Stimulated activated CD4-positive, alpha-beta T cell treated with anti-CD3 and anti-CD28 coated beads, Interleukin-1b, Interleukin-23, amount 100 ng/mL, for 4 hours (primary cell): ENCODE measurements at places on chromosomes 3 and 15.

DNA sequence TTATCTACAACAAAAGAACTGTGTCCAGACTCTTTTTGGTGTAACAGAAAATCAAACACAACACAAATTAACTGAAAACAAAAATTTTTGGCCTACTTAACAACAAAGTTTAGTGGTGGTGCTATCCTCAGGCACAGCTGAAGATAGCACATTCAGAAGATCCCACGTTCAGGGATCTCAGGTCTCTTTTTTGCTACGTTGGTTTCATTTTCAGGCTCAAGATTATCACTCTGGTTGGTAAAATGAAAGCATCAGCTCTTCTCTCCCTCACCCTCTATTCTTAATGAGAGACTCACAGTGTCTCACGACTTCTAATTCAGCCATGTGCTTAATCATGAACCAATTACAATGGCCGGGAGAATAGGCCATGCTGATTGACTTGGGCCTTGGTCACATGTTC is 146.9 kb upstream of the PTPRG start:
- DNase-seq = no peak

GRCh38 chr3:13132731-13133410 is 59.6 kb upstream of the IQSEC1 start:
- no peak for DNase-seq

DNA sequence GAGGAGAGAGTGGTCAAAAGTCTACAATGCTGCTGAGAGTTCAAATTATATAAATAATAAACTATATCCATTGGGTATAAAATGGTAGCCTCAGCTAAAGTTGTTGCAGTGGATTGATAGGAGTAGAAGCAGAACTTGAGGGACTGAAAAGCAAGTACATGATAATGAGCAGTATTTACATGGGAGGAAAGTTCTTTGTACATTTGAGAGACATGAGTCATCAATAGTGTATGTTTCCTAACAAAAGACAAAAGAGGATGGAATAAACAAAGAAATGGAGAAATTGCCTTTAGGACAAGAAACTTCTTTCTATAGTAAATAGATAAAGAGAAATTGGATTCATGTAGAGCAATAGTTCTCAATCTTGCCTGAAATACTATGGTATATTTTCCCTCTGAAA is 110.0 kb upstream of the PLSCR5 start:
- no peak for DNase-seq

- no peak for DNase-seq
Measured at GRCh38 chr3:128313935-128314334, 152.8 kb downstream of the DNAJB8 start.

GRCh38 chr15:35071106-35071505 is 14.0 kb downstream of the NANOGP8 start:
- DNase-seq = no peak

GRCh38 chr15:93217343-93217742 is 128.3 kb upstream of the RGMA start:
- no peak for DNase-seq

GRCh38 chr3:62818347-62818746 is 56.9 kb downstream of the CADPS start:
- no peak for DNase-seq

- DNase-seq = no peak
Measured at GRCh38 chr3:188394623-188395022, 240.7 kb downstream of the LPP start.

GRCh38 chr3:15300323-15301078 is 31.9 kb downstream of the SH3BP5 start:
- DNase-seq = no peak

GRCh38 chr3:113165841-113166240 is 45.5 kb upstream of the BOC start:
- DNase-seq = no peak

DNA sequence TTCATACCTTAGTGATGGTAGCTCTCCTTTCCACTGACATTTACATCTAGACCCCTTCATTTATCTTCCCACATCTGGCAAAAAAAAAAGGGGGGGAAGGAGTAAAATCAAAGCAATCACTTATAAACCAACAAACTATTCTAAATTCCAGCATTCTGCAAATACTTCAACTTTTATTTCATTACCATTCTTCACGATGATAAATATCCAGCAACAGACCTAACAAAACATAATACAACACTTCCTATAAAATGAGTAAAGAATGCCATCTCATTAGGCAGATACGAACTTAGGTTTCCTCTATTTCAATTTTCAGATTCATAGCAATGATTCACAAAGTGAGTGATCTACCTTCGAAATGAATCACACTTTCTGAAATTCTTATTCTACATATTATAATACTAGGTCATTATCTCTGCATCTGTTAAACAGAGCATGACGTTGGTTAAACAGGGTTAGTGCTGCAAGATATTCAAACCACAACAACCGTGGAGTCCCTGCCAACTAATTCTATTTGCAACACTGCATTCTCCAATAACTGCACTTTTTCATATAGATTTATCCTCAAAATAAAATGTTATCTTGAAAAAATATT is at the start of gene LRRFIP2:
LRRFIP2 (minus strand) TSS at position 51 of the 595 bp plus-strand sequence. CDS start 25,599 bp downstream, outside the sequence.
- no peak for DNase-seq

DNA sequence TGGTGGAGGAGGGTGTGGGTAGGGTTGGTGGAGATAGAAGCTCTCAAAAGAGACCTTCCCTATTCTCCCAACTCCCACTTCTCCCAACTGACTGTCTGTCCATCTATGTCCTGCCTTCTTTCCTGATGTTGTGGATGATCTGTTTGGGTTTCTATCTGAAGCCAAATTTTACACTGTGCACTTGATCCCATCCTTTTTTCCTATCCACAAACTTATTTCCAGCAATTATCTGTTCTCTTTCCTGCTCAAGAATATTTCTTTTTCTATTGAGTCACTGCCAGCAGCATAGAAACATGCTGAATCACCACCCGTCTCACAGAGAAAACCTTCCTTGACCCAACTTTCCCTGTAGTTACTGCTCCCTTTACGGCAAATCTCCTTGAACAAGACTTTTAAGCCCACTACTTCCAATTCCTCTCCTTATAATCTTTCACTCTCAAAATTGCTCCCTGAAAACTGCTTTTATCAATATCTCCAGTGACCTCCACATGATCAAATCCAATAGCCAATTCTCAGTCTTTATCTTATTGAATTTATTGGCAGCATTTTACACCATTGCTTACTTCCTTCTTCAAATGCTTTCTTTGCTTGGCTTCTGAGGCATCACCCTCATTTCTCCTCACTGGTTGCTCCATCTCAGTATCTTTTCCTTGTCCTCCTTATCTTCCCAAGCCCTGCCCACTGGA is 141.2 kb upstream of the SLC7A14 start:
- DNase-seq = no peak

DNA sequence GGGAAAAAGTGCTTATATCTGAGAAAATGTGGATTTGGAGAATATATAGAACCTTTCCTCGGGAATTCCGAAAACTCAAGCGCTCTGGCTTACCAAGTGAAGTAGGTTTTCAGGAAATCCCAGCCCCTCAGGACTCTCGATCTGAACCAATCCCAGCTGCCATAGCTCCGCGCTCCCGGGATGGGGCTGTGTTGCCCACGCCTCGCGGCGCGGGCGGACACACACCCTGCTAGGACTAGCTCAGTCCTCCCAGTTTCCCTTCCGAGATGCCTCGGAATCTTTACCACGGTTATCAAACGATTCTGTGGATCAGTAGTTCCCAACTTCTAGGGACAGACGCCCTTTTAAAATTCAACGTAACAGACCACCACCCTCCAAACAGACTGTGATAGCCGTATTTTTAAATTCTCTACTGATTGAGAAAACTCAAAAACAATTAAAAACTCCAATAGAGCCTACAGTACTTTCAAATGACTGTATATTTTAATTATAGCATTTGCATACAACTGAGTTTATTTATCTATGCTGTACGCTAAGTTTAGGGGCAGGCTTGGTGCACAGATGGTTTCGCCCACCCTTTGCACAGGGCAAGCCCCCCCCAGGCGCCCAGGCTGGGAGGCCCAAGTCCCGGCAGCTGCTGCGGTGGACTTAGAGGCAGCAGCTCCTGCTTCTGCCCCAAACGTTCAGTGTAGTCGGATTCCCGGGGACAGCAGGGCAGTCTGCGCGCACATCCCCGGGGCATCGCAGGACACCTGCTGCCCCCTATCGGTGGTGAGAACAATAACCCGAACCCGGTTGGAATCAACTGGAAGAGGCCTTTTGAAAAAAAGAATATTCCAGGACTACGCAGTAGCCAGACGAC is 52.3 kb downstream of the CCDC54 start:
- DNase-seq = peak; percentile 34

DNA sequence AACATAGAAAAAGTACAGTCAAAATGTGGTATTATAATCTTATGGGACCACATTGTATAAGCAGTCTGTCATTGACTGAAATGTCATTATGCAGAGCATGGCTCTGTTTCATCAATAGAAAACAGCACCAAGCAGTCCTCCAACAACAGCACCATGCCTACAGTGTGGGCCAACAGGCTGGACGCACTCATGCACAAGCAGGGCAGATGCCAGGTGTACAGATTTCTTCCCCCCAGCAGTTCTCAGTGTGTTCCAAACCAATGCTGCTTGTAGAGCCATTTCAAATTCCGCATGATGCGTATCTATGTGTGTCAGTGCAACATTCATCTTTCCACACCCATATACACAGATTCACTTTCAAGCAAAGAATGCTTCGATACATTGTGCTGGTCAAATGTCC is 253.1 kb downstream of the CHL1 start:
- DNase-seq = no peak

DNA sequence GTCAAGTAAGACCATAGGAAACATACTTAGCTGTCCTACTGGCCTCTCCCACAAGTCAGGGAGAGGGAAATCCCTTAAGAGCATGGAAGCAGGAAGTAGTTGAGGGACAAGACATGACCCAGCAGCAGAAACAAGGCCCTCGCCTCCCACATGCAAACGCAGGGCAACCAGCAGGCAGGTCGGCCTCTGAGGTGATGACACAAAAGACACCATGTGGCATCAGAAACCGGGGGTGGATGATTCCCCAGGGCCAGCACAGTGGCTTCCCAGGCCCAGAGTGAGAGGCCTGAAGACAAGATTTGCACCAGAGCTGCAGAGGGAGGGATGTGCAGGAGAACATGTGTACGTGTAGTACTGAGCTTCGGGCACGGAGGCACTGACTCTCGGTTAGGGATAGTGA is 26.3 kb downstream of the PXYLP1 start:
- DNase-seq = no peak

DNA sequence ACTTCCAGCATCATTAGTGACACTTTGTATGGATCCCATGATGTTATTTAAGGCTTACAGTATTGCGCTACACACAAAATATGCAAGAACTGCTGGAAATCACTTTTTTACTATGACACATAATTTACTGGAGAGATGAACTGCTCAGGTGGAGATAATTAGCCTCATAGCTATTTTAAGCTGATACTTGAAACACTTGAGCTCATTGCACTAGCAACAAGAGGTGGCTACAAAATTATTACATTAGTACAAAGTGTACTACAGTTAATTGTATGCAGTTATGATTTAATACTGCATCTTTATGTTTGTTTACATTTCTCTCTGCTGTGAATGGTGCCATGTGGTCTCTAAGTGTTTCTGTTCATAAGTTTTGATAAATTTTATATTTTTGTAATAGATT is 6.5 kb upstream of the LZTFL1 start:
- DNase-seq = no peak

DNA sequence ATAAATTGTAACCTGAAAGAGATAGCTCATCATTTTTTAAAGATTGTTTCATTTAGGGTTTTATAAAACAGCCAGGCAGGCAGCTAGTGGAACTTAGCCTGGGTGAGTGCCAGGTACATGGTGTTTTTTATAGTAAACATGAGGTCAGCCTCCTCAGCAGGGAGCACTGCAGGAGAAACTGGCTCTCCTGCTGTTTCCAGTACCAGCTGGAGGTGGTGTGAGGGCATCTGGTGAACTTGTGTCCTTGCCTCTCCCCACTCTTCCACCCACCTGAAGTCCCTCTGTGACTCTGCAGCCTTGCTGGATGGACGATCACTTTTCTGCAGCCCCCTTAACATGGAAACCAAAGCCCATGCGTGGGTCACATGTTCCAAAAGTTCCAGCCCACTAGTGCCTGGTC is 128.4 kb downstream of the FAM174B start:
- DNase-seq = no peak

- DNase-seq = no peak
Measured at GRCh38 chr15:29457729-29458128, 188.1 kb upstream of the NSMCE3 start.

- DNase-seq = no peak
Measured at GRCh38 chr15:35755237-35755802, 209.4 kb upstream of the DPH6 start.

- no peak for DNase-seq
Measured at GRCh38 chr15:87724330-87724729, 532.2 kb downstream of the NTRK3 start.

- DNase-seq = no peak
Measured at GRCh38 chr15:101243420-101243819, 8.4 kb downstream of the CHSY1 start.

DNA sequence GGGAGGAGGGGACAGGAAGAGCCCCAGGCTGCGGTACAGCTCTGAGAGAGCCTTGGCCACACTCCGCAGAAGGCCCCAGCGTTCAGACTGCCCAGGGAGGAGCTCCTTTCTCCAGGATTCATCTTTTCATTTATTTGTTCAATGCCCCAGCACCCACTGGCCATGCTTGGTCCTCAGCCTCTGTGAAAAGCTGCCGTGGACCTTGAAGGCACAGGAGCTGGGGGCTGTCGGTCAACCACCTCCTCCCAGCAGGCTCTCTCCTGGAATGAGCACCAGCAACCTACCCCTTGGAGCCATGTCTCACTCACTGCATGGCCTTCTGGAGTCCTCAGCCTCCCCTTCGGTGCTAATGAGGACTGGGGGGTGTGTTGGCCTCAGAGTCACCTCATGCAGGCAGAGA is 21.6 kb upstream of the PRR23E start:
- DNase-seq = no peak

DNA sequence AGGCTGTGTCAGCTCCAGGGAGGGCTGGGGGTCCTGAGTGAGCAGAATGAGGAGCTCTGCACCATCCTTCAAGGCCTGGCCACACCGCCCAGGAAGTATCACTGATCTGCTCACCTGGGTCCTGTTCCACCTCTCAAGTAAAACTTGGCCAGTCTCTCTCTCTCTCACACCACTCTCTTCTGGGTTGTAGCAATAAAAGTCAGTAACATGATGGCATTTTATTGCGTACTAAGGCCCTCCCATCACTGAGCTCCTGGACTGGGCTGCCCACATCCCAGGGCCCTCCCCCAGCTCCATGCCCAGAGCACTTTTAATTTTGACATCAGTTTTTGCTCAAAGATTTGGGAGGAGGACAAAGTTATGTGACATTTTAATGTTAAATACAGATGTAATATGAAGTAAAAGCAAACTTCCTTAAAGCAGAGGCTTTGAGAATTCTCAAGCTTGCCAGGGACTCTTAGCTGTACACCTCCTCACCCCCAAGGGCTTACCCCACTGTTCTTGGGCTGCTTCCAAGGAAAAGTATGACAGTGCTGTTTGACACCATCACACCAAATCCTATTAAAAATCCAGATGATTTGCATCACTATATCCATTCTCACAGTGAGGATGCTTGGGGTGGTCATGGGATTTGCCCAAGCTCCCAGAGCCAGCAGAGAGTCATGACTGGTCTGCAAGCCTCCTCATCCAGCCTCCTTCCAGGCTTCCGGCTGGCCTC is 105.1 kb upstream of the SLCO2A1 start:
- no peak for DNase-seq

- DNase-seq = no peak
Measured at GRCh38 chr15:33215941-33216872, 21.7 kb upstream of the FMN1 start.

- DNase-seq = no peak
Measured at GRCh38 chr3:184549796-184550577, 11.6 kb upstream of the EPHB3 start.

GRCh38 chr15:83810110-83810509 is 156.2 kb downstream of the ADAMTSL3 start:
- no peak for DNase-seq
